Activated T-helper 1 cell treated with Interleukin-2 at 50 U/mL for 16 hours (primary cell): ENCODE measurements at places on chromosomes 7 and 10.
A peak's percentile ranks its signal among the peaks of the same experiment; 100 is the strongest.

DNA sequence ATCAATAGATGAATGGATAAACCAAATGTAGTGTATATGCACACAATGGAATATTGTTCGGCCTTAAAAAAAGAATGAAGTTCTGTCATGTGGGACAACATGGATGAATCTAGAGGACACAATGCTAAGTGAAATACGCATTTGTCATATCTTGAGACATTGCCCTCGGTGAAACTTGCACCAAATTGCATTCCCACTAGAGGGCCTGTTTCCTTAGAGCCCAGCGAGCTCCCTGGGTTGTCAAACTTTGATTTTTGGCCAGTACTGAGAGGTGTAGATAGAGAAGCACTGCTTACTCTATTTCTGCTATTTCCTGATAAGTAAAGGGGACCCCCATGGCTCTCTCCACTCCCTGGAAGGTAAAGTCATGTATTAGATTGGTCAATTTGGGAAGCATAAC, 157.1 kb downstream of the GPAM start:
- DNase-seq = no peak

DNA sequence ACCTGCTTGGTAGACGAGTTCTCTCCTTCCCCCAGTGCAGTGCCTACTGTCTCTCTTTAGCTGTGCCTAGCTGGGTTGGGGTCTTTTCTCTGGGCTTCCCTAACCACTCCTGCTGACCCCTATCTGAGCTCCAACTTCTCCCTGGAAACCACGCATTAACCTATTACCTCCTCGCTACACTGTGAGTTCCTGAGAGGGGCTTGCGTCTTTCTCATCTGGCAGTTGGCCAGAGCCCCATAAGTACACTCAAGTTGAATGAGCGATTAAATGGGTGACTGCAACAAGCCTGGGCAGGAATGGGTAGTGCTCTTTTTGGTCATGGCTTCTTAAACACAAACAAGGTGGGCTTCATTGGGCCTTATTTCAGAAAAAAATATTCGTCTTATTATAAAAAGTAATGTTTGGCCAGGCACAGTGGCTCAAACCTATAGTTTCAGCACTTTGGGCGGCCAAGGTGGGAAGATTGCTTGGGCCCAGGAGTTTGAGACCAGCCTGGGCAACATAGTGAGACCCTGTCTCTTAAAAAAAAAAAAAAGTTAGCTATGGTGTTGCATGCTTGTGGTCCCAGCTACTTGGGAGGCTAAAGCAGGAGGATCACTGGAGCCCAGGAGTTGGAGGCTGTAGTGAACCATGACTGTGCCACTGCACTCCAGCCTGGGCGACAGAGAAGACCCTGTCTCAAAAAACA, 41.4 kb downstream of the SYPL1 start:
- DNase-seq = no peak

DNA sequence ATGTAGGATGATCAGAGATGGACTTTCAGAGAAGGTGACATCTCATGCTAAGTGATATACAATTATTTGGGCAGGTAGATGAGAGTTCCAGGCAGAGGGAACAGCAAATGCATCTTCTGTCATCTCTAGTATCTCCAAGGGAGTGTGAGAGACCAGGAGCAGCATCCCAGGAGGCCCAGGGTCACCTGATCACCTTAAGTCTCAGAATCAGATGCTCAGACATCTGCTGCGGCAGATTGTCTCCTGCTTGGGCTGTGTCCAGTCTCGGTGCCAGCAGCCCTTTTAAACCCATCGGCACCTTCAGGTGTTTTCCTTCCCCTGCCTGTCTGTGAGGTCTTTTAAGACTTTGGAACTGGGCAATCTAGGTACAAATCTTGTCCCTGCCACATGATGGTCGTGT, 690.6 kb downstream of the LRMDA start:
- DNase-seq = no peak

GRCh38 chr7:14765731-14766130, 136.8 kb downstream of the DGKB start:
- no peak for DNase-seq

- no peak for DNase-seq
These were observed 315.7 kb downstream of the REEP3 start for GRCh38 chr10:63836666-63837442.

DNA sequence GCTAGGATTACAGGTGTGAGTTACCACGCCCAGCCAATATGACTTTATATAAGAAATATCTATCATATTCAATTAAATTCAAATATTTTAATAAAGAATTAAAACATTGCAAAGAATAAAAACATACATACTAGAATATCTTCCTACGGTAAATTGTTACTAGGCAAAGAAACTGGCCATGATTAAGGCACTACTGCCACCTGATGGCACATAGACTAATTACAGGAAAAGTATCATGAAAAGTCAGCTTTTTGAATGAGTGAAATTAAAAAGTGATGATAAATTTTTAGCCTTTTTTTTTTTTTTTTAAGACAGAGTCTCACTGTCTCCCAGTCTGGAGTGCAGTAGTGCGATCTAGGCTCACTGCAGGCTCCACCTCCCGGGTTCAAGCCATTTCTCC, 30.9 kb downstream of the MRPS33 start:
- no peak for DNase-seq

GRCh38 chr10:93468461-93469213, 13.5 kb downstream of the MYOF start:
- no peak for DNase-seq

DNA sequence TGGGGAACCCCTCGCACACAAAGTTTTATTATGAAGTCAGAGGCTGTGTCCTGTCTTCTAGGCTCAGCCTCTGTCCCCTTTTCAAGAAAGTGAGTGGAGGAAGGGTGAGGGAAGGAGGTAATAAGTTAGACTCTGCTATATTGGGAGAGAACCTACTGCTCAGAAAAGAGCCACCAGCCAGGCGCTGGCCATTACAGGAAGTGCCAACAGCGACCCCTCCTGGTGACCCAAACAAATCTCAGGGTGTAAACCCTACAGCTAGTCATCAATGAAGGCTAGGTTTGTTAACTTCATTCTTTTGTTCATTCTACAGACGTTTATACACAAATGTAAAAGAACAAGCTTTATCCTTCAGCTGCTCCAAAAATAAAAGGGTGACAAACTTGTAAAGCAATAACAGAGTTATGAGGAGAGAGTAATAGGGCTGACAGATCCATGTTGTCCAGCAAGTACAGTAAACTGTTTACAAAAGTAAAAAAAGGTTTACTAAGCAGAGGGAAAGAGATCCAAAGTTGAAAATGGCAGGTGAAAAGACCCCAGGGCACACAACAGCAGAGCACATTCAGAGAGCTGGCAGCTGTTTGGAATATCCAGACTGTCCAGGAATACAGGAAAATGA, 82.7 kb downstream of the FAM204A start:
- no peak for DNase-seq

GRCh38 chr7:22394739-22395138, 37.8 kb upstream of the RAPGEF5 start:
- DNase-seq = no peak

- no peak for DNase-seq
These were observed 341.7 kb downstream of the DNAJB6 start for GRCh38 chr7:157678501-157678900.

- no peak for DNase-seq
These were observed 221.0 kb downstream of the TWIST1 start for GRCh38 chr7:18896343-18896975.

GRCh38 chr7:116588225-116588624, 63.4 kb downstream of the CAV1 start:
- DNase-seq = no peak

DNA sequence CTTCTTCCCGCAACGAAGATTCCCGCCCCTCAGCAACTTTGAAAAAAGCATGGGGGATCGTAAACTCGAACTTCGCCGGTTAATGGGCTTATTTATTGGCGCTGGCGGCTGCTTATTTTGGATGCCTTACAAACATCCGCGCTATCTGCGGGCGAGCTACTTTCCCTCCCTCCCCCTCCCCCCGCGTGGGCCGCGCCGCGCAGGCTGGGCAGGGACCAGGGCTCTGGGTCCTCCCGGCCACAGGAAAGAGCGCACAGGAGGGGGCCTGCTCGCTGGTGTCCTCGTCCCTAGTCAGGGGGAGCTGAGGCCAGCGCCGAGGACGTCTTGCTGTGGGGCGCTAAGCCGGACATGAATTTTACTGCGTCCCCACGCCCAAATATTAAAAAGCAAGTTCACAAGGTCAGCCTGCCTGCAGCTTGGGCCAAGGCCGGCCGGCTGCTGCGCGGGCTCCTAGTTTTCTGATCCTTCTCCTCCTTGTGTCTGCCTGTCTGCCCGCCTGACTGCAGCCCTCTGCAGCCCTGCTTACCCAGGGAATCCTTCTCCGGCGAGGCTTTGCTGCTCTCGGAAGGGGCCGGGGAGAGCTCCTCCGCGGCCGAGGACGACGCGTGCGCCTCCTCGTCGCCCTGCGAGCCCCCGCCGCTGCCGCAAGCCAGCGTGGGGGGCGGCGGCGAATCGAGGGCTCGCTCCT, 1.2 kb downstream of the HOXA10 start:
- no peak for DNase-seq

DNA sequence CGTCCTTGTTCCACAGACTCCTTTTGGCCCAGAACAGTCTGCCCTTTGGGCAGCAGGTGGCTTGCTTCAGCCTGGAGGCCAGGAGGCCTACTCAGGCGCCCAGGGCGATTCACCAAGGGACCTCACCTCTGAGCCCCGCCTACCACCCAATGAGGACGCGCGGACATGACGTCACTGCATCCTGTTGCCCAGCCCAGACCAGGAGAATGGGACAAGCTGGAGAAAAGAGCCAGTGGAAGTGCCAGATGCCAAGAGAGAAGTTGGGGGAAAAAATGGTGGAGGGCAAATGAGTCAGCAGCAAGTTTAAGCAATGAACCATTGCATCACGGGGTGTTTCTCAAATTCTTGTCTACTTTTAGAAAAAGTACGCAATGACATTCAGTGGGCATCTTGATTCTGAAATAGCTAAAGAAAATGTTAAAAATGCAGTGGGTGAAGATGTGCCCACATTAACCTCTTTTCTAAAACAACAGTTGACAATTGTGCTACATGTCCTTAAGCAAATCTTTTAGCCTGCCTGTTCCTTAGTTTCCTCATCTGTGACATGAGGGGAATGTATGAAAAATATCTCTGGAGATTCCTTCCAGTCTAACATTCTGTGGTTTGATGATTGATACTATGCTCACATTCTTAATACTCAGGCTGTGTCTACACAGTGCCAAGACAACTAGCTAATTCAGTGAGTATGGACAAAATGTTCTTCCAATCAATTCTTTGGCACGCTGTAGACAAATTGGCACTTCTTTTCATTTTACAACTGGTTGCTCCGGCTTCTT, 23.9 kb upstream of the LEP start:
- DNase-seq = no peak

DNA sequence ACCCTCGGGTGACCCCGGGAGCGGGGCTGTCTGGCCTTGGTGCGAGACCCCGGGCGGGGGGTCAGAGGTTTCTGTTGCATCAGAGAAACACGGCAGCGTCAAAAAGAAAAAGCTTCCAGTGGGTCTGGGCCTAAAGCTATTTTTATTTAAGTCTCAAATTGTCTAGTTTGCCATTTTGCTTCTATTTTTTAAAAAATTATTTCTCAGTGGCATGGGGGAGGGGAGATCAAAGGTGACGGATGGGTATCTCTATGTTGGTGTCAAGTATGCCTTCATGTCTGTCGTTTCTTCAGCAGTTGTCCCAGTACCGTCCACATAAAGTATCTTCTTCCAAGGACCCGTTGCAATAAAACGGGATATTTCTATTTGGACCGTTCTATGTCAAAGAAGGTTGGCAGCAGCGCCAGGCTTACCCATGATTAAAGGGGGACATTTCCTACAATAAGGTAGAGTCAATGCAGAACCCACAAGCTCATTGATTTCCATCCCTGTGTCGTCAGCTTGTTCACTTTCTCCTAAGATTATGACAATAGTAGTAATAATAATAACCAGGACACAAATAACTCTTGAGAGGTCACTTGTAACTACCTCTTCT, 26.0 kb upstream of the VAX1 start:
- DNase-seq = no peak

DNA sequence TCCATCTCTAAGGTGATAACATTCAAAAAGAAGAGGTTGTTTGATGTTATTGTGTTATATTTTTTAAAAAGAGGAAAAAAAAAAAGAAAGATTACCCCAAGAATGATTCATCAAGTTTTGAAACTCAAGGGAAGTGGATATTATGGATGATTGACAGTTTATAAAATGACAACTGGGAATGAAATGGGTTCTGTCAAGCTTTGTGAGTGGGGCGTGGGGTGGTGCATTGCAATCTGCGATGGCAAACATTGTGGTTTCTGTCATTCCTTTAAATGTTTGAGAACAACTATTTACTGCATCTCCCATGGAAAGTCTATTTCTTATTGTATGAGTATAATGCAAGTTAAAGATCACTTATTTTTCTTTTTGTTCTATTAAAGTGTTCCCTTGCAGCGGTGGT, 297.0 kb downstream of the CCDC3 start:
- DNase-seq = no peak

DNA sequence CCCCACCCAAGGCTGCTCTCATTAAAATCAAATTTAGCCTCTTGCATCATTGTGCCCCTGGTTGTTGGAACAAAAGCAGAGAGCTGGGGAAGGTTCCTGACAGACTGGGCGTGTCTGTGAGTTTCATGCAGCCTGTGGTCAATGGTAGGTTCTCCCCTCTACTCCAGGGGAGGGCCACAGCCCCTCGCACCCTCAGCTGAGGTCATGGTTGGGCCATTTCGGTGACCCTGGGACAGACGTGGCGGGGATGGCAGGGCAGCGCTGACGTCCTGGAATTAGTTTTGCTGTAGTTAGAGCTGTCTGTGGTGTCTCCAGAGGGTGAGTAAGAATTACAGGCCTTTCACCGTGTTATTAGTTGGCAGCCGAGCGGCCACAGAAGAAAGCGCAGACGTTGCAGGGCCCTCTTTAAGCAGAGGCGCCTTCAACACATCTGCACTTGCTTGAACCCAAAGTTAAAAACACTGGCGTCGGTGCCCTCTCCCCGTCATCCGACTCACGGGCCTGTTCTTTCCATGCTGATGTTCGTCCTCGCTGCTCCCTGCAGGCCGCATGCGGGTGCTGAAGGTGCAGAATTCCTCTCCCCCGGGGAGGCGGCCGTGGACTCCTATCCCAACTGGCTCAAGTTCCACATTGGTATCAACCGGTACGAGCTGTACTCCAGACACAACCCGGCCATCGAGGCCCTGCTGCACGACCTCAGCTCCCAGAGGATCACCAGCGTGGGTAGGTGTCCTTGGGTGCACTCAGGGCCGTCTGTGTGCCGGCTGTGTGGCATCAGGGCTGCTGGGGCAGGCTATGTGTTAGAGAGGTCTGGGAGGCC, 2.8 kb downstream of the FAM20C start:
- no peak for DNase-seq

DNA sequence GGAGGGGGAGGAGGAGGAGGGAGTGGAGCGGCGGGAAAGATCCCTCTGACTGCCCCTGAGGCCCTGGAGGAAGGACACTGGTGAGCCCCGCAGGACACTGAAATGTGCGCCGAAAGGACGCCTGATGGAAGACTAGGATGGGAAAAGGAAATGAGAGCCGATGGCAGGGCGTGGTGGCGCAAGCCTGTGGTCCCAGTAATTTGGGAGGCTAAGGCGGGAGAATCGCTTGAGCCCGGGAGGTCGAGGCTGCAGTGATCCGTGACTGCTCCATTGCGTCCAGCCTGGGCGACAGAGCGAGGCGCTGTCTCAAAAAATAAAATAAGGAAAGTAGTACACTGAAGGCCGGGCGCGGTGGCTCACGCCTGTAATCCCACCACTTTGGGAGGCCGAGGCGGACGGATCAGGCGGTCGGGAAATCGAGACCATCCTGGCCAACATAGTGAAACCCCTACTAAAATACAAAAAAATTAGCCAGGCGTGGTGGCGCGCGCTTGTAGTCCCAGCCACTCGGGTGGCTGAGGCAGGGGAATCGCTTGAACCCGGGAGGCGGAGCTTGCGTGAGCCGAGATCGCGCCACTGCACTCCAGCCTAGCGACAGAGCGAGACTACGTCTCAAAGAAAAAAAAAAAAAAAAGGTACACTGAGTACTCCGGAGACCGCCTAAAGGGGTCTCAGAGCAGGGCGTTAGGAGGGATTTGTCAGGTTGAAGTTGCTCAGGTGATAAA, 561 bp upstream of the HNRNPF start:
- peak; percentile 52 for DNase-seq
